Suppressor macrophage (primary cell): ENCODE measurements at places on chromosomes 5 and 9.

DNA sequence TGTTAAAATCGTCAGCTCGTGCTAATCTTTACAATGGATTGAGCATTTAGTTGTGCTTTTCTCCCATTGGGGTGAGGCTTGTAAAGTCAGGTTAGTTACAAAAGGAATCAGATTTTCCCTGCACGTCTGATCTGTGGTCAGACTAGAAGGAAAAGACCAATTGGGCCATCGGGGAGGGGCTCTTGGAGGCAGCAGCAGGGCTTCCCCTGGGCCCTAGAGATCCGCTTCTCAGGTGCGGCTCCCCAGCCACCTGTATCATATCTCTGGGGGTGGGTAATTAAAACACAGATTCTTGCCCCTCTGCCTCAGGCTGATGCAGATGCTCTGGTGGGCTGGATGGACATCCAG is 200.3 kb downstream of the HSPA4 start:
- DNase-seq = no peak

GRCh38 chr9:136299541-136299940 is 4.4 kb downstream of the CCDC187 start:
- DNase-seq = no peak

- peak; percentile 11 for DNase-seq
Observed at GRCh38 chr9:129834489-129835127, 467 bp downstream of the C9orf78 start.

DNA sequence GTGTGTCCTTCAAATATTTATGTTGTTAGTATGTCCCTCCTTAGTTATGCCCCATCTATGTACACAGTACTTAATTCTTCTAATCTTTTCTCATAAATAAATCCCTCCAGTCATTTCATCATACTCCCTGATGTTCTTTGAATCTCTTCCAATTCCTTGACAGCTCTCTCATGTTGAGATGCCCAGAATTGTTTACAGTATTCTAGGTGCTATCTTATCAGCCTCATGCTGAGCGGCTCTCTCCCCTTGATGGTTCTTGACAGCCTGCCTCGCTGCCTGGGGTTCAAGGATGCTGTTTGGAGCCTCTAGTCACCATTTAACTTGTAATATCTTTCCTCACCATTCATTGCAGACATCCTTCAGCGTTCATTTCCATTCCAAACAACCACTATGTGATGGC is 799.2 kb downstream of the BRINP1 start:
- DNase-seq = no peak

- no peak for DNase-seq
Observed at GRCh38 chr9:108434036-108434435, 421.8 kb downstream of the ACTL7B start.

GRCh38 chr9:78292716-78293497 is 4.0 kb upstream of the PSAT1 start:
- DNase-seq = no peak

DNA sequence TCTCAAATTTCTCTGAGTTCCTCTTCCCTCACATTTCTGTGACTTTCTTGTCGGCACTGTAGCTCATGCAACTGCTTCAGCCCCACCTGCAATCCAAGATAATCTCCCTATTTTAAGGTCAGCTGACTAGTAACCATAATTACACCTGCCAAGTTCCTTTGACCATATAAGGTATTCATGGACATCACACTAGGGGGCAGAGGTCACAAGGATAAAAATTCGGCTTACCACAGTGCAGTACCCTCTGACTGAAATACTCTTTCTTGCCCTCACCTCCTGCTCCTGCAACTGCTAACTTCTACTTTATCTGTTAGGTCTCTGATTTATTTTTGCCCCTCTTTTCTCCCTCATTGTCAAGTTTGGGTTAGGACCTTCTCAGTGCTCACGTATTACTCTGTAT is 144.2 kb downstream of the GDNF start:
- DNase-seq = no peak

DNA sequence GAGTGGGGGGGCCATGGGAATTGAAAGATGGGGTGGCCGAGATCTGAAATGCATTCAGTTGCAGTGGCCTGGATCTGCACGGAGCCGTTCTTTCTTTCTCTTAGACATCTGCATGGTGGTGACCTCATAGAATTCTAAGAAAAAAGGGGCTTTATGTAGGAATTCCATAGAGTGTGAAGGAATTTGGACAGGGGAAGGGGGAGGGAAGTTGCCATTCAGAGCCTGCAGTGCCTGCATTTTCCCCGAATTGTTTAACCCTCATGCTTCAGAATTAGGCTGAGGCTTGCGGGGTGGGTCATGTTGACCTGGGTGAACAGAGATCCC is 4.9 kb downstream of the NEK6 start:
- no peak for DNase-seq

GRCh38 chr5:176897263-176897662 is 1.9 kb downstream of the HK3 start:
- DNase-seq = peak; percentile 74

DNA sequence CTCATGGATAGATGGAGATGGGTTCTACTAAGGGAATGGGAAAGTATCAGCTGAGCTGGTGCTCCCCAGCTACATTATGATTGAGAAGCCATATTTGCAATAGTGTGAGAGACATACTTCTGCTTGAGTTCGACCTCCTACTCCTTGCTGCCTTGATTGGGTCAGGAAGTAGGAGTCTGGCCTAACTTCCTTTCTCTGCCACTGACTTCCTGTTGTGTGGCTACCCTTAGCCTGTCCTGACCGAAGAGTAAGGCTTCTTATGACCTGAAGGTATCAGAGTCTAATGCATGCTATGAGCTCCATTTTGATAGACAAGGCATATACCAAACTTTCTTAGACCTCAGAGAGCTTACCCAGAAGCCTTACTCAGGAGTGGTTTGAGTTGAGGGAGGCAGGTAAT is 53.9 kb downstream of the OSTF1 start:
- DNase-seq = peak; percentile 68

- no peak for DNase-seq
Observed at GRCh38 chr5:104599726-104600125, 1037.1 kb upstream of the NUDT12 start.

DNA sequence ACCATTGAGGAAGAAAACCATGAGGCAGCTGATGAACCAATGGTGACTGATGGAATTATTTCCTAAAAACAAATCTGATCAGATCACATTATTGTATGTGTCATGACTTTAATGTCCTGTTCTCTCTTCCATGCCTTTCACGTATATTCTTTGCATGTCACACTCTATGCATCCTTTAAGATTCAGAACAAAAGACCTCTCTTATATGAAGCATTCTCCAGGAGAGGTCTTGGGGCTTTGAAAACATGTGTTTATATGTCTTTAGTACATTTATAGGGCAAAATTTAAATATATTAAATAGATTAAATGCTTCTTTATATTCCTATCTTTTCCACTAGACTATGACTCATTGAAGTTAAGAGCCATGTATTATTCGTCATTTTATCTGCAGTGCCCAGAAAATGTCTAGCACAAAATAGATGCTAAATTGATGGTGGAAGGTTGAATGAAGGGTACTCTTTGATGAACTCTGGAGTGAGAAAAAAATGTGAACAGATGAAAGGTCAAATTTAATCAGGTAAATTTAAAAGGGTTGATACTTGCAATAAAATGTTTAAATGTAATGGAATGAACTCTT is 196.3 kb downstream of the PSAT1 start:
- DNase-seq = no peak

DNA sequence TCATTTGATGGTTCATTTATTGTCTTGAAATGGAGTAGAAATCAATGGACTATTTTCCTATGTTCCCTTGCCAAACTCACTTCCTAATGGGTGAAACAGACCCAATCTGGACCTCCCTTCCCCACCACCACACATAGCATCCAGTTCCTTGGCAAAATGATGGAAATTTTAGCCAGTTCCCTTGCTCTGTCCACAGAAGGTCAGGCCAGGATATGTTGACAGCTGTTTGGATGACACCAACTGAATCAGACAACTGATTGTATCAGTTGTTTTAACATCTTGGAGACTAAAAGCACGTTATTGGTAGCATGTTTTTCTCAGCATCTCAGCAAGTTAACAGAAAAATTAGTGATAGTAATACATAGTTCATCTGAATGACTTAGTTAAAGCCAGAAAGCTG is 534.8 kb downstream of the PSAT1 start:
- DNase-seq = no peak

- DNase-seq = no peak
Observed at GRCh38 chr5:115202952-115203351, 33.2 kb upstream of the TRIM36 start.

- no peak for DNase-seq
Observed at GRCh38 chr9:117678871-117679270, 25.3 kb upstream of the TLR4 start.

GRCh38 chr5:1516615-1517601 is 6.9 kb downstream of the LPCAT1 start:
- DNase-seq = peak; percentile 82

DNA sequence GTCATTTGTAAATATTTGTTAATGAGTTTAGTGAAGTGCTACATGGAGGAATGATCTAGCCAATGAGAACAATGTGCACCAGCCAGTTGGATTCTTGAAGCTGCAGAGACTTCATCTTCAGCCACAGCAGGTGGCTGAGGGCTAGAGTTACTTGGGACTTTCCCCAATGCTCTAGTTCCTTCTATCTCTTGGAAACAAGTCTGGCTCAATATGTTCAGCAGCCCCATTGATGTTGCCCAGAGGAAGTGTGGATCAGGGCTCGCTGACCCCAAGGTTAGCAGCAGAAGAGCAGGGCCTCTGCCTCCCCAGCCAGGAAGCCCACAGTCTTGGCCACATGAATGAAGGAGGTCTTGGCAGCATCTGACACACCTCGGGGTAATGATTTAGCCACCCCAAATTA is 117.5 kb downstream of the SLC1A3 start:
- DNase-seq = peak; percentile 73

DNA sequence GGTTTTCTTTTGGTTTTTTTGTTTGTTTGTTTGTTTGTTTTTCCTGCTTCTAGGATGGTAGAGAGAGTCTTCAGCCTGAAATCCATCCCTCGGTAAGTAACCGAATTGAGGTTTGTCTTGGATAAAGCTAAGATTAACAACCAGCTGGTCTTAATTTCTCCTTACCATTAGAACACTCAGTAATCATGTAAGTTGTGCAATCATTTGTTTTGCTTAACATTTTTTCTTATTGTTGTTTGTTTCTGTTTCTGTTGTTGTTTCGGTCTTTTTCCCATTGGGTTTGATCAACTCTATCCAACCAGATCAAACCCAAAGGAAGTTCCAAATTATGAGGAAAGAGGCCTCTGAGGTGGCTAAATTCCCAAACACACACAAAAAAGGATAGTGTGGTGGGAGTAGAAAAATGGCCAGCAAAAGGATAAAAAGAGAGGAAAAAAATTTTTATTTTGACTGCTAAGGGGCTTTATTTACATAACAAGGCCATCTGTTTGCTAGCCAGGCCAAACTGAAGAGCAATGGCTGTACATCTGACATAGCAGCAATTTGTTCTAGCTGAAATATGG is 49.6 kb upstream of the ANKRD31 start:
- no peak for DNase-seq

DNA sequence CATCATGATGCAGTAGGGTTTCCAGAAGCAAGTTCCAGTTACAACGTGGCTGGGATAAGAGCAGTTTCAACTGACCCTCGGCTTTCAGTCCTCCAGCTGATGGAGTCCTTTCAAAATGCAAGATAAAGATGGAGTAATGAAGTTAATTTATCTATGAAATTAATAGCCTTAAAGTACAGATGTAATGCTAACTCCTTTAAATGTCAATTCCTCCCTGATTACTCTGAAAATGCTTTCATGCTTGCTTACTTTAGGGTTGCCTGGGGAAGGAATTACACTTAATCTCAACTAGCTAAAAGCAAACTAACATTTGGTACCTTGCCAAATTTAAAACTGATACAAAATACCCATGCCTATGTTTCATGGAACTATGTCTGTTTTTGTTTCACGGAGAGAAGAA is 178.4 kb downstream of the KIAA0825 start:
- DNase-seq = no peak

DNA sequence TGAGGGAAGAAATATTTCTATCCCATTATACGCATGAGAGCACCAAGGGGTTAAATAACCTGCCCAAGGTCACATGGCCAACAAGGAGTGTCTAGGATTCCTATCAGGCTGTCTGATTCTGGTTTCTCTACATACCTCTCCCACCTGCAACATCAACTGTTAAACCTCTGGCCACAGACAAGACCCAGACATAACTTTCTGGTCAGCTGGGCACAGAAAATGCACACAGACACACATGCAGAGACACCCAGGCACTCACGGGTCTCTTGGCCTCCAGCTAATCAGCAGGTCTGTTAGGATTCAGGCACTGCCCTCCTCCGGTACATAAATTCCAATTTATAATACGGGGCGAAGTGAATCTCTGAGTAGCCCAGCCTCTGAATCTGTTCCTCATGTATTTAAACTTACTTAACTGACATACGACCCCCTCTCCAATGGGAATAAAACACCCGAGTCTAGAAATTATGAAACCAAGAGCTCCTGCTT is 1.5 kb downstream of the SEPTIN8 start:
- DNase-seq = no peak

DNA sequence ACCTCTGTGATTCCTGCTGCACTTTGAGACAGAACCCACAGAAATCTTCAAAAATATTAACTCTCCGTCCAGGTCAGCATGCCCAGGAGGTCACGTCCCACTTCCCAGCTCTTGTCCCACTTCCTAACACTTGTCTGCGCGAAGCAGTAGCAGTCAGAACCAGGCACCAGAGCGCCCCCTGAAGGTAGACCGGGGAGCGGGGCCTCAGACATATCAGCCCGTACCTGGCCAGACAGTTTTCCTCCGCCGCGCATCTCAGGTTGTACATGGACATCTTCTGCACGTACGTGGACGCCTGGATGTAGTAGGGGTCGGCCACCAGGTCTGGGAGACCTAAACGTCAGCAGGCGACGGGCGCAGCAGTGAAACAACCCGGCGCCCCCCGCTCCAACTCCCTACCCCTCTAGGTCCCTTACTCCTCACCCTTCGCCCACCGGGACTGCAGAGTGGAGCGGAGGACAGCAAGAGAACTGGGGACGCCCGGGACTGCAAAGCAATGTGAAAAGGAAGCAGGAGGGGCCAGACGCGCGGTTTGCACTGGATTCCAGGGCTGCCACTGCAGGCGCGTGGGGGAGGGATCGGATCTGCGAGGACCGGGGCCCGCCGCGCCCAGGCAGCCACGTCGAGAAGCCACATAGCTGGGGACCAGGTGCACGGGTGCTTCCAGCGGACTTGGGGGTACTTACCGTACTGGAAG is 1.2 kb downstream of the LOX start:
- peak; percentile 52 for DNase-seq

DNA sequence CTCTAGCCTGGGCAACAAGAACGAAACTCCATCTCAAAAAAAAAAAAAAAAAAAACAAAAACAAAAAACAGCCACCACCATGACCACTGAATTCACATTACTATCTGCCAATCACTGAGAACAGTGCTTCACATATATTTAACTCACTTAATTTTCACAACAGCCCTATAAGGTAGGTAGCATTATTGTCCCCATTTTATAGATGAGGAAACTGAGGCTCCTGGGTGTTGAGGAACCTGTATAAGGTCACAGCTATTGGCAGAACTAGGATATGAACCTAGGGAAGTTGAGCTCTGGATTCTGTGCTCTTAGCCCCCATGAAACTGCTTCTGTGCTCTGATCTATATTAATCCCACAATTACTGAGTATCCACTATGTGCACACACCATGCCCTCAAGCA is 283.7 kb downstream of the CRB2 start:
- DNase-seq = no peak

- peak; percentile 9 for DNase-seq
Observed at GRCh38 chr5:116394186-116394867, 180.3 kb downstream of the SEMA6A start.

GRCh38 chr5:181052672-181053487 is 12.8 kb downstream of the BTNL9 start:
- peak; percentile 33 for DNase-seq
